NCI-H2171 (cell line): ENCODE measurements at places on chromosomes 13 and 19.

- DNase-seq: no peak
These were observed 174.4 kb downstream of the NUFIP1 start for GRCh38 chr13:44814836-44815235.

DNA sequence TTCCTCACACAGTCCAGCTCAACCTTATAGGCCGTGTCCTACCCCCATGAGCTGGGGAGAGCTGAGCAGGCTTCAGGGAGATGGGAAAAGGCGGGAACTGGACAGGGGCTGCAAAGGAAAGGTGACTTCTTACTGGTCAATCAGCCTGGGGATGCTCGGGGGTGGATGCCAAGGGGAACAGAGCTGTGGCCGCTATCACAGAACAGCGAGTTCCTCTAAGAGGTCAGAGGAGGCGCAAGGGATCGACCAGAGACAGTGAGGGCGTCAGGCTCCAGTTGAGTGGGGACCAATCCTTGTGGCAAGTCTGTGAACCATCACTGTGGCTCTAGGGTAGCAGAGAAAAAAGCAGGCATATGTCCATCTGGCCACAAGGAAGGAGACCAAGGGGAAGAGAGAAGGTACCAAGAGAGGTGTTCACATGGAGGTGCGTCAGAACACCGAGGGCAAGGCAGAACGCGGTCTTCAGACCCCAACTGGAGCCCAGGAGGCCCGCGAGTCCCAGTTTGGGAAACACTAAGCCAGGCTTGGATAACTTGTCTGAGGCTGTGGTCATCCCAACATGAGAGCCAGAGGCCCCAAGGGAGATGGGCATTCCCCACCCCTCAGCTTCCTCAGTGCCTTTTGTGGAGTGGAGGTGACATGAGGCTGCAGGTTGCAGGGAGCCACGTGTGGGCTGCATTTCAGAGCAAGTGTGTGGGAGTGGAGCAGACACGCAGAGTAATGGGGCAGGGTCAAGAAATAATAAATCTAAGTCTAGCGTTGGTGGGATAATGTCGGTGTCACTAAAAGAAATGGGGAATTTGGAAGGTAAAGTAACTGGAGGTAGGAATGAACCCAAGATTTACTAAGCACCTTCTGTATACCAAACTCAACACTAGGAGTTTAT lies 3.9 kb downstream of the F10 start:
- DNase-seq: no peak

DNA sequence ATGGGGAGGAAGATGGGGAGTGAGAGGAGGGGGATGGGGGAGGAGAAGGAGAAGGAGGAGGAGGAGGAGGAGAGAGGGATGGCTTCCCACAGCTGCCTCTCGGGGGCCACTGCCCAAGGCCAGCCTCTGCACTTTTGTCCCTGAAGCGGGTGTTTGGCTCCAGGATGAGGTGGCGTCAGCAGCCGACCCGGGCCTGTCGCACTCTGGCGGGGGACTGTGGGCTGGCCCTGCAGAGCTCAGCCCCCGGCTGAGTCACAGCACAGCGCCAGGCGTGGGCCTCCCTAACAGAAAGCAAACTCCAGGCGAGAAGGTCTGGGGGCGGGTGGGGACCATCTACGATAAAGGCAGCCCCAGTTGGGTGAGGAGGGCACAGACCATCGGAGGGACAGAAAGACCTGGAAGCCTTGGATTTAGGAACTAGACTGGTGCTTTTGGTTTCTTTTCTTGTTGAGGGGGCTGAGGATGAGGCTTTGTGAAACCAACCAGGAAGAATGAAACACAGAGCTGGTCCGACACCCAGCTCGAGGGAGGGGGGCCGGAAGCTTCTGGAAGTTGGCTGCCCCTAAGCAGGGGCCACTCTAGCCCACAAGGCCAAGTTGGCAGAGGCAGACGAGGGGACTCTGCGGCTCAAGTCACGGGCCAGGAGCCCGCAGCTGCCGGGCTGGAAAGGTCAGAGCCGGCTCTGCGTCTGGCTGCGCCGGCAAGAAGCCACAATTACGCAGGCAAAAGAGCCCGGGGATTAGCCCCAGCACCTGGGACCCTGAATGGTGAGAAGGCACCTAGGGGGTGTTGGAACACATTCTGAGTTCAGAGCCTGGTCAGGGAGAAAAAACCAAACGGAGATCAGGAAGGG lies 18.2 kb downstream of the LSM4 start:
- DNase-seq: no peak

DNA sequence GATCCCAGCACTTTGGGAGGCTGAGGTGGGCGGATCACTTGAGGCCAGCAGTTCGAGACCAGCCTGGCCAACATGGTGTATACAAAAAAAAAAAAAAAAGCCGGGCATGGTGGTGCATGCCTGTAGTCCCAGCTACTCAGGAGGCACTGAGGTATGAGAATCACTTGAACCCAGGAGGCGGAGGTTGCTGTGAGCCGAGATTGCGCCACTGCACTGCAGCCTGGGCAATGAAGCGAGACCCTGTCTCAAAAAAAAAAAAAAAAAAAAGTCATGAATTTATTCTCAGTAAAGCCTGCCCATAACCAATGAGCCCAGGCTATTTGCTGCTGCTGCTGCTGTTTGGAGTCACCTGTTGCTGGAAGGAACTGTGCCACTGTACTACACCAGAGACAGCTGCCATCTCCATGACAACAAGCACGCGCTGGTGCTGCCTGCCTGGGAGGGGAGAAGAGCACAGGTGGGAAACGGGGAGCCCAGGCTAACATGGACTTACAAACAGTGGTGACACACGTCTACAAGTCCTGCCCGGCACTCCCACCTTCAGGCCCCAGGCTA lies 11.3 kb downstream of the ZFR2 start:
- peak; percentile 45 for DNase-seq

- no peak for DNase-seq
These were observed 389.2 kb downstream of the NDFIP2 start for GRCh38 chr13:79870123-79870522.

DNA sequence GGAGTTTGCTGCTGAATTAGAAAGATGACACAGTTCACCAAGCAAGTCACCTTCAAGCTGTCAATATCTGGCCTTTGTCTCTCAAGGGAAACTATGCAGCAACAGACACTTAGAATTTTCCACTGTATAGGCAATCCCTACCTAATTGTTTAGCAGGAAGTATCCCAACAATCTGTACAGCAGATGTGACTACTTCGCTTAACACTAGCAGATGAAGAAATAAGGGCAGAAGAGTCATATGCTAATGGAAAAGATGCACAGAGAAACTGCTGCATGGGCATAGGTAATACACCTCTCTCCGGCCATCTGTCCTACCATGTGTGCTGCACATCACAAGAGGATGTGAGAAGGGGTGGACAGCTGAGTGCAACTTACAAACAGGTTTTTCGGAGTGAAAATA lies 851.2 kb downstream of the PCDH9 start:
- peak; percentile 88 for DNase-seq

GRCh38 chr13:33265133-33265532 lies 20.4 kb downstream of the STARD13 start:
- no peak for DNase-seq

GRCh38 chr13:59607780-59608233 lies 555.9 kb downstream of the DIAPH3 start:
- DNase-seq: peak; percentile 72

DNA sequence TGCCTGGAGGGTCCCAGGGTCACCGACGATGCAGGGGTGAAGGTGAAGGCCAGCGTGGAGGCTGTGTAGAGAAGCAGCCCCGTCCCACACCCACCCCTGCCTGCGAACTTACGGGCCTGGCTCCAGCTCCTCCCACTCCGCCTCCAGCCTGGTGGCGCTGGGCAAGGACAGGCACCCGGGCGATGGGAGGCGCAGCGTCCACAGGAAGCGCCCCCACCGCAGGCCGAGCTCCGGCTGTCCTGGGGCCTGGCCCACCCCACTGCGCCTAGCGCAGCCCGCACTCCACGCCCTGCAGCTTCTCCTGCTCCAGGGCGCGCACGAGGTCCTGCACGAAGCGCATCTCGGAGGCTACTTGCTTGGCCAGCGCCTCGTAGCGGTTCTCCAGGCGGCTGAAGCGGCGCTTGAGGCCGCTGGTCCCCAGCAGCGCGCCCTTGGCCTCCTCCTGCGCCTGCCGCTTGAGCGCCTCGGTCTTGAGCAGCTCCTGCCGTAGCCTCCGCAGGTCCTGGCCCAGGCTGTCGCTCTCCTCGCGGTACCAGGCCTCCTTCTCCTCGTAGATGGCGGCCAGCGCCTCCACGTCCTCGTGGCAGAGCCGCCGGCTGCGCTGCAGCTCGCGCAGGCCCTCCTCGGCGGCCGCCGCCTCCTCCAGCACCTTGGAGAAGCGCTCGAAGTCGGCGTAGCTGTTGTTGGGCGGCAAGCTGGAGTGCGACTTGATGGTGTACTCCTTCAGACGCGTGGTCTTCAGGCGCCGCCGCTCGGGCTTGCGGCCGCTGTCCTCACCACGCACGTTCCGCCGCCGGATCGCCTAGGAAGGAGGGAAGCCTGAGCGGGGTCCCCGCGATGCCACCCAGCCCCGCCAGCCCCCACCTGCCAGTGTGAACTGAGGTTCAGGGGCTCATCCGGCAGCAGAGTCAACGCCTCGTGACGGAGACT lies 11.8 kb downstream of the DAPK3 start:
- no peak for DNase-seq

GRCh38 chr13:75725736-75726135 lies 89.6 kb downstream of the LMO7 start:
- DNase-seq: no peak

DNA sequence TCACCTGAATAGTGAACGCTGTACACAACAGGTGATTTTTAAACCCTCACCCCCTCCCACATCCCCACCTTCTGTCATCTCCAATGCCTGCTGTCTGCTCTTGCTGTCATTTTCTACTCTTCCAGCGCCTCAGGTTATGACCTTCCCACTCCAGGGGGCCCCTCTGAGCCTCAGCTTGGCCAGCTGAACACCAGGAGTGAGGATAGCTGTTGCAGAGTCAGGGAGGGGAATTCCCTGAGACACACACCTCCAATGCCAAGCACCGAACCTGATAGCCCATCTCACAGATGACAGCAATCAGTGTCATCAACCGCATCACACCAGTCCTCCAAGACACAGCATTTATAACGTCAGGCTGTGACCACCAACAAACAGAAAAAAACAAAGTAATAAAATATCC lies 193.5 kb downstream of the ZNF536 start:
- no peak for DNase-seq

- DNase-seq: peak; percentile 83
These were observed 3.8 kb upstream of the ATP1A3 start for GRCh38 chr19:41997851-41998229.

- no peak for DNase-seq
These were observed 556.7 kb downstream of the PCDH9 start for GRCh38 chr13:66673401-66673800.

DNA sequence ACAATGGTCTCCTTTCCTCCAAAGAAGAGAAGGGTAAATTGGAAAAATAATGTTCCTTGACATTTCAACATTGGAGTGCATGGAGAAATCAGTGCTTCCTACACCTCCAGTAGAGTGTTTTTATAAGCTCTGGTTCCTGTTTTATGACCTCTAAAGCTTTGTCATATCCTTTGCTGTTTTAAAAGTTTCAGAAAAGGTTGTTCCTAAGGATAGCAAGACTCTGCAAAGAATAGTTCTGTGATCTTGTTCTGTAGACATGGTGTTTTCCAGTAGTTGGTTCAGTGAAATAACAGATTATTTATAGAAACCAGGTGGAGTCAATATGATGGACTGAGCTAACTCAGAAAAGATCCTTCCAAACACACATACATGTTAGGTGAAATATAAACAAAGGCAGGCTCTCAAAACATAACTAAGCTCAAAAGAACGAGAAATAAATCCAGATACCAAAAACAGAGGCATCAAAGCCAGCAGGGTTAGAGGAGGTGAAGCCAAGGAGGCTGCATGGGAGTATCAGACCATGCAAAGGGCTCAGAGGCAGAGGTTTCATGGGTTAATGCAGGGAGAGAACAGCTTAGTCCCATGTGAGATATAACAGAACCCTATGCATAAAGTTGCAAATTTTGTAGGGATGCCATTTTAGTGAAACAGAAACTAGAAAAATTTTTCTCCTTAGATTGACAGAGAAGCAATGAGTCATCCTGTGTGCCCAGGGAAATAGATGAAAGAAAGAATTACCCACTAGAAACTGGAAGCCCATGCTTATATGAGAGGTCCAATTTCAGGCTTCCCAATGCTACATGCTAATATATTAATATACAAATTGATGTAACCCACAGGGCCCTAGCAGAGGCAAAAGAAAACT lies 44.3 kb downstream of the SHISA2 start:
- no peak for DNase-seq

GRCh38 chr19:13022859-13023636 lies 27.8 kb downstream of the NFIX start:
- DNase-seq: peak; percentile 79

- DNase-seq: no peak
These were observed 88.6 kb downstream of the FGF9 start for GRCh38 chr13:21759463-21759862.

DNA sequence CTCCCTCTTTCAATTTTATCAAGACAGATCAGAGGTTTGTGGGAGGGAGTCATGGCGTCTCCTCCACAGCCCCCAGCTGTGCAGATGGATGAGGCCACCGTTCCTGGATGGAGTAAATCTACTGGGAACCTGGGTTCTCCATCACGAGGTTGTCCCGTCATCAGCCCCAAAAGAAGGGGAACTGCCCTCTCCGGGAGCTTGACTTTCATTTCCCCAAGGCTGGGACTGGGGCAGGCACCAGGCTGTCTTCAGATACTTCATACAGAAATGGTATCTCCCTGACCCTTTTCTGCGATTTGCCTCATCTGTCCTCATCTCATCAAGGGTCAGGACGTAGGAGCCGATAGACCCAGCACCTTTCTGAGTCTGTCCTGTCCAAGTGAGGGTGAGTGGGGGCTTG lies 9.8 kb downstream of the LILRB2 start:
- no peak for DNase-seq

DNA sequence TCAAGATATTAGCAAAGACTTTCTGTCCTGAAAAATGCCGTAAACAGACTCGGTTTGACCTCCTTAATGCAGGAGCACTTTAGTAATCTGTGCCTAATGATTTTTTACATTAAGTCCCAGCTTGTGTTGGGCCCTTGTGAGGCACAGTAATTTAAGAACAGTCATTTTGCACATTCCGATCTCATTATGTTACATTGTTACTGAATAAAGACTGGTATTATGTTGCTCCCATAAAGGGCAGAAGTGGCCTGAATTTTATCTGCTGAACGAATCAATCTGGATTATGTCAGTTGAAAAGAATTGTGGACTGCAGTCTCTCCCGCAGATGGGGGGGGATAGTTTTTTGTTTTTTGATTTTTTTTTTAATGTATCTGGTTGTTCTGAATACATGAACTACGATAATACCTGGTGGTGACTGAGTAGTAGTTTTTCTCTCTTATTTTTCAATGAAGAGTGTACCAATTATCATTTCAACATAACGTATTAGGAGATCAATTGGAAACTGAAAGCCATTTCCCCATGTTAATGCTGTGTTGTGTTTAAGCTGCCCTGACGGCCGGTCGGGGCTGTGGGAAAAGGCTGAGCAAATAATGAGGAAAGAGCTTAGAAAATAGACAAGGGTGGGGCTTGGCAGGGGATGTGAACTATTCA lies 290.2 kb downstream of the ZNF536 start:
- DNase-seq: no peak

- DNase-seq: no peak
These were observed 35.6 kb upstream of the PSPC1 start for GRCh38 chr13:19818223-19818842.

DNA sequence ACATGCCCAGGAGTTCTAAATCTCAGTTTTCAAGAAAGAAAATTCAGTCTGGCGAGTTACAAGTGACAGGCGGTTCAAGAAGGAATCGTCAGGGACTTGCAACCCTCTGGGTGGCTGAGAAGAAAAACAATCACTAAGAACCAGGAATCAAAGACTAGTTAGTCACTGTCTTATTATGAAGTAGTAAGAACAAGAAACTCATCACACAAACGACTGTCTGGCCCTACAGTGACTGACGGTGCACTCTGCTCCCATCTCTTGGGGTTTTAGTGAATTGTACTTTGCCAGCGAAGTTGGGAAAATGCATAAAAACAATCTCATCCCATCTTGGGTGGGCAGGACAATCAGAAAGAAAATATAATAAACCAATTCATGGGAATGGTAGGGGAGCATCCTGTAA lies 63.7 kb upstream of the SACS start:
- DNase-seq: no peak
